ENCODE measurements at places on chromosomes 3 and 15.

GRCh38 chr3:71008350-71008935, 575.1 kb downstream of the FOXP1 start:
- DNase-seq = no peak

- DNase-seq = no peak
Measured at GRCh38 chr3:178646186-178646862, 110.1 kb downstream of the KCNMB2 start.

GRCh38 chr3:23288286-23288685, 85.2 kb downstream of the UBE2E2 start:
- DNase-seq = no peak

DNA sequence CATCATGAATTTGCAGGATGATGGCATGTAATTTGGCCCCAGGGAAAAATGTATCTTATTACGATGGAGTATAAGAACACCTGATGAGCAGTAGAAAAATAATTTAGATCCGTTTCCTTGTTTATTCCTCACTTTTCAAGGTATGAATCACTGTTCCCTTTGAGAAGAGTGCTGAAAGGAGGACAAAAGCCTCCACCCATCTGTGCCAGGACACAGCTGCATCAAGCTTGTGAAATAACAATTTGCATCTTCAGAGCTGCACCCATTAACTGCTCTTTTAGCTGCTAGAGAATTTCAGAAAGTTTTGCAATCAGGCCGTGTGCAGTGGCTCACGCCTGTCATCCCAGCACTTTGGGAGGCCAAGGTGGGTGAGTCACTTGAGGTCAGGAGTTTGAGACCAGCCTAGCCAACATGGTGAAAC, 9.6 kb downstream of the CLDND1 start:
- DNase-seq = no peak

- DNase-seq = no peak
Measured at GRCh38 chr3:123595396-123596180, 10.7 kb upstream of the HACD2 start.

DNA sequence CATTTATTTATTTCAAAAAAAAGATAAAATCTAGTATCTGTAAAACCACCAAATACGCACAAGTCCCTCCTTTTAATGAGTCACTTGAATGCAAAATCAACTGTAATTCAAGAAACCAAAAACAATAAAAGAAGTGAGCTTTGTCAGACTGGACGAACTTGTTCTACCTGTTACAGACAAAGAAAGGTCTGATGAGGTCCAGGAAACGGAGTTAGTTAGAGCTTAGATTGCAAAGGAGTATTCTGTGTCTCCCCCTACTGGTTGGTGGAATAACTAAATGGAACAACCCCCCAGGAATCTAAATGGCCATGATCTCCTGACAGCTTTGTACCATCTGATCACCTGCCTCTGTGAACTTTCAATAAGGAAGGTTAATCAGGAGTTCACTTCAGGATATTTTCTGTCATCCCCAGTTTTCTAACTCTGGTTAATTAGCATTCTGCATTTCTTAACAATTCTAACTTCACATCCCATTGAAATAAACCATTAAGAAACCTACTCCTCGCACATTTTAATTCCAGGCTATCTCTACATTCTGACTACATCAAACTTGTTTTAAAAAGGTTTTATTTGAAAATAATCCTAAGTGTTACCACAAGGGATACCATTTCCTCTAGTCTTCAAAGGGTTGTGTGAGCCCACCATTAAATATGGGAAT, 333.0 kb upstream of the SATB1 start:
- peak; percentile 91 for DNase-seq

- DNase-seq = no peak
Measured at GRCh38 chr15:94532226-94532625, 300.9 kb downstream of the MCTP2 start.

DNA sequence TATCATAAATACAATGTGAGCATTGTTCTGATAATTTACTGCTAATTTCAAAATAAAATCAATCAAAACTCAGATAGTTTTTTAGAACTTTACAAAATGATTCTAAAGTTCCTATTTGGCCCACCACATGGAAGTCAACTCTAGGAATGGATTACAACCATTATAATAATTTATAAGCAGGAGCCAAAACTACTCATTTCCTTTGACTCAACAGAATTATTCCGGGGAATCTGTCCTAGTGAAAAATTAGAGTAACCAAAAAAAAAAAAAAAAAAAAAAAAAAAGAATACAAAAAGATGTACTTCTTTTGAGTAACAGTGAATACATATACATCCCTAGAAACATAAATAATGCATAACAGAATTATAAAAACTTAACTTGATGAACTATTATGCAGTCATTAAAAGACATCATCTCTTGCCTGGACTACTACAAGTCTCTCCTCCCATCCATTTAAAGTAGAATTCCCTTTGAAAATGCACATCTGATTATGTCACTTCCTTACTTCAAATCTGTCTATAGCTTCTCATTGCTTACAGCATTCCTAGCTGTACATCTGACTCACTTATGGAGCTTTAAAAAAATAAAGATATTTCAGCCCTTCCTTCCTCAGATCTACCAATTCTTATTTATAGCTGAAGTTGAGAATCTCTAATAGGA, 43.4 kb downstream of the HDGFL3 start:
- DNase-seq = no peak

- no peak for DNase-seq
Measured at GRCh38 chr3:52313774-52314188, 2.3 kb upstream of the DNAH1 start.

DNA sequence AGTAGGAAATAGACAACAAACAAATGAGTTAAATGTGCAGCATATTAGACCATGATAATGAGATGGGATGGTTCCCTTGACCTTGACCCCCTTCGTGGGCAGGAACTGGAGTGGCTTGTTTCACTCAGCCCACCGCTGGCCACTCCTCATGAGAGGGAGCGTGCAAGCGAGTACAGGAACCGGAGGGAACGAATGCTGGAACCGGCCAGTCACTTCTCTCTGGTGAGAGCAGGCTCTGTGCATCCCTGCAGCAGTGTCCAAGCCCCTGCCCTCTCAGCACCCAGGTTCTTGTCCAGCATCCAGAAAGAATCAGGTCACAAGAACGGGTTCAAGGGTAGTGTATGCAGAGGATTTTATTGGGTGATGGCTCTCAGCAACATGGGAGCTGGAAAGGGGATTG, 17.2 kb upstream of the IREB2 start:
- DNase-seq = no peak

GRCh38 chr3:69011096-69011730, 2.3 kb downstream of the EOGT start:
- DNase-seq = no peak

DNA sequence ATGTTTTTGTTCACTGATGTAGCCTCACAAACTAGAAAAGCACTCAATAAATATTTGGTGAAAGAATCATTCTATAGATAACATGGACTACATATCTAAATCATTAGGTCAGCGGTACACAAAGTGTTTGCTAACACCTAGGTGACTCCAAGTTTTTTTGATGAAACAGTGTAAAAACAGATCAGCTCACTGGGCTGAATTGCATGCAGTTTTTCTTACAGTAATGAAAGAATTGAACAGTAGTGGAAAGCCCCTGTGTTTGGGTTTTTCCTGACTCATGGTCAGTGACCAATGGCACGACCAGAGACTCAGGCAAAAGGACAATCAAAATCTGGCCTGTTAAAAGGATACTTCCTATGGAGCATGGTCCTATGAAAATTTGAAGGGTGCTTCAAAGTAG, 384.3 kb upstream of the EPHA6 start:
- no peak for DNase-seq

DNA sequence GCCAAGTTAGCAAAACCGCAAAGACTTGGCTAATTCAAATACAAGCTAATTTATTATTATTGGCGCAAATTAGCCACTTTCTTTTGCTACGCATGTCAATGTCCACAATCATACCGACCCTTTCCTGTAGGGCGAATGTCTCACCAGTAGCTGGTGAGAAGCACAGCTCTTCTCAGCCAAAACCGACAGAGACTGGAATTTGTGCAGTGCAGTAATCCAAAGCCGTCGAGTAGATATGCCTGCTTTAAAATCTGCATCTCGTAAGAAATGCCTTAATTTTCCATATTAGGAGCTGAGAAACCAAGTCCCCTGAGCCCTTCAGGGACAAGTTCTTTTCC, 614 bp upstream of the MINDY2 start:
- no peak for DNase-seq

DNA sequence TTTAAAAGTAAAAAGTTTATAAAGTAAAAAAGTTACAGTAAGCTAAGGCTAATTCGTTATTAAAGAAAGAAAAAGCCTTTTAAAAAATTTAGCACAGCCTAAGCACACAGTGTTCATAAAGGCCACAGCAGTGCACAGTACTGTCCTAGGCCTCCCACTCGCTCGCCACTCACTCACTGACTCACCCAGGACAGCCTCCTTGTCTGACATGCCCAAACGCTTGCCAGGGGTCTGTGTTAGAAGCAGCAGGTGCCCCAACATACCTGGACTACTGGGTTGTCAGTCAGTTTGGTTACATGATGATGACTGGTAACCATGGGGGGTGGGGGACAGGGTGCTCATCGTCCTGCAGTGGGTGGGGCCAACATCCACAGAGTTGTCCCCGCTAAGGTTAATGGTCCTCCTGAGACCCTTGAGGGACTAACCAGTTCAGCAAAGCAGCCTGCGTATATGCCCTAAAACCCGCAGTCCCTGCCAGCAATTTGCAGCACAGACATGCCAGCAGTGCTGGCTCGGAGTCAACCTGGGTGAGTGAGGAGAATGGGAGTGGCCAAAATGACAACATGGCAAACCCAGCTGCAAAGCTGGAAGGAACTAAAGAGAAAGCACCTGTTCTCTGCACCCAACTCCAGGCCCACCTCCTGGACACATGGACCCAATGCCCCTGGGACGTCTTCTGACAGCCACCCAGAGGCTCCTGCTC, 49.2 kb downstream of the CYFIP1 start:
- no peak for DNase-seq

DNA sequence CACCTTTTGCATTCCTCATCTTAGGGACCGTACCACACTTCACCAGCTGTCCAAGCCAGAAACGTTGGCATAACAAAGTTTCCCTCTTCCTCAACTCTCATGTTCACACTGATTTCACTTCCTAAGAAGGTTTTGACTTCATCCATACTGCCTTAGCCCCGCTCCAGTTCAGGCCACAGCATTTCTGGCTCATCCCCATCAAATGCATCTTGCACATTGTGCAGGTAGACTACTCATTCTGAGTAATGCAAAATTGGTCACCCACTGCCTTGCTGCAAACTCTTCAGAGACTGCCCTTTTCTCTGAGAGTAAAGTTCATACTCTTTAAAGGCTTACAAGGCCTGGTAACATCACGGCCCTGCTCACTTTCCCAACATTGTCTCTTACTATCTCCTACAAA, 8.8 kb downstream of the NUSAP1 start:
- DNase-seq = no peak

GRCh38 chr3:139619484-139619883, 58.3 kb downstream of the NMNAT3 start:
- no peak for DNase-seq

DNA sequence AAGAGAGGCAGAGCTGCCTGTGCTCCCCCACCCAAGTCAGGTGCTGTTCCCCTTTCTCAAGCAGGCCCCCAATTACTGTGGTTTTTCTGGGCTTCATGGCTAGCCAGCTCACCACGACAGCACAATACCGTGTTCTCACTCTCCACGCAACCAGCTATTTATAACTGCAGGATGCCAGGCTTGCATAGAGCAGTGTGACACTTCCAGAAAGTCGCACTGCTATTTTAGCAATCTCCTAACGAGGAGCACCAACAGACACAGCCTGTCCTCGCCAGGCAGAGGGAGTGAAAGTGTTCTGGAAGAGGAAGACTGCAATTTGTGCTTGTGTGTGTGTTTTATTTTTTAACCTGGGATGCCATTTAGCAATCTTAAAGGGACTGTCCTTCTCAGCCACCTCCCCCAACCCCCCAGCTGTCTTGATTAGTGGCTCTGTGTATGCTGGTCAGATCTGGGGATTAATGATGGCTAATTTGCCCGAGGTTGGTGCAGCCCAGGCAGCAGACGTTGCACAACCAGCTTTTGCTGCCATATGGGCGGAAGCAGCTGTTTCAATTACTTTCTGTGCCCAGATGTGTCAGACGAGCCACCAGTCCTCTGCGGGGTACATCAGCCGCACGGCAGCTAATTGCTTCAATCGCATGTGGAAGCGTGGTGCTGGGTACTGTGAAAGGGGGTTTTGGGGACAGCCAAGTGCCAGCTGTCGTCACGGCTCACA, 268.0 kb upstream of the ARRDC4 start:
- peak; percentile 39 for DNase-seq

DNA sequence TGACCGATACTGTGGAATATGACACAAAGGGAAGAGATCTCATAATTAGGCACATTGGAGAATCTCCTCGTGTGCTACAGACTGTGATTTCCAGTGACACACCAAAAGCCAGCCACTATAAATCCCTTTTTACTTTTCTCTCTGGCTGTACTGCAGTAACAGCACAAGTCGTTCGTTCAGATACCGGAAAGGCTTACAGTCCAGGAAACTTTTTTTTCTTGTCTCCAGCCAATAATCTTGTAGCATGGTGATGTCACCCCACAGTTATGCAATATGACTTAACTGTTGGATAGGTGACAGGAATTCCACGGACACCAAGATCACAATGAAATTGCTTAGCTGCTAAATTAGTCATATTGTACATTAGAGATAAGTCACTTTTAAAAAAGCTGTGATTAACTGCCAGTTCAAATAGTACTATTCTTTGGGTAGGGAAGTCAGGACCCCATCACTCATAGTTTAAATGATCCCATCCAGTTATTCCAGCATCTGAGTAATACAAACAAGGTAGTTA, 36.3 kb upstream of the TSC22D2 start:
- no peak for DNase-seq

GRCh38 chr3:183038221-183038620, 57.9 kb upstream of the DCUN1D1 start:
- DNase-seq = no peak

DNA sequence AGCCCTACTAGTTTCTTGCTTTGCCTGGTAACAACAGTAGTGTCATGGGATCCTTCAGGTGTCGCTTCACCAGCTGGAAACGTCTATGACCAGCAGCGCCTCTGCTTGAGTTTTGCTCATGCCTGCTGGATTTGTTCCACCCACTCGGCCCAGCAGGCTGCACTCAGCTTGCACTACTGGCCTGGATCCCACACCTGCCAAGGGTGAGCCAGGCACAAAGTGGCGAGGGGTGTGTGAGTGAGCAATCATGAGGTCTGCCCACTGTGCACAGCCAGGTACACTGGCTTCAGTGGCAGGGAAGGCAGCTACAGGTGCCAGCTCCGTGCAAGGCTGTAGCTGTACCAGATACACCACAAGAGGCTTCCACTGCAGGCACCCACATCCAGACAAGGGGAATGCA, 282.8 kb downstream of the UBE2E2 start:
- no peak for DNase-seq

DNA sequence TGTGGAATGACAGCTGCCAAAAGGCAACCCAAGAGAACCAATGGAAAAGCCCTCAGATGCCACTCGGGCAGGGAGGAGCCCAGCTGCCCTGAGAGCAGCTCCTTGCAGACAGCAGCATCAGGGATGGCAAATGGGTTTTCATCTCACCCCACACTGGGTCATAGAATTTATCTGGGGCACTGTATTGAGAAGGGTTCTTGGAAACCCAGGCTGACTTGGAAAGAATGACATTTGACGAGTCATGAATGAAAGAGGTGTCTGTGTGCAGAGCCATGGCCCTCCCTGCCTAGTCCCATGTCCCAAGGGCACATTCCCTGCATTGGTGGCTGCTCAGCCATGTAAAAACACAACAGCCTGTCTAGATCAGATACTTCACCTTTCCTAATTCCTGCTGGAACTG, 157.9 kb upstream of the BHLHE40 start:
- DNase-seq = no peak
